ENCODE measurements at places on chromosomes 13 and 19. TPM values are rescaled to one million over a fixed set of nuclear protein-coding genes. Genes with fewer than 3 reads are reported as not detected.

The SYDE1 gene
- total RNA-seq: 8.0 TPM

The DMKN gene
- 208 TPM for total RNA-seq

The HOMER3 gene
- 66.9 TPM for total RNA-seq

The BEST2 gene
- not detected for total RNA-seq

The RINL gene
- total RNA-seq: 4.7 TPM

The LMO7 gene
- 6.8 TPM for total RNA-seq

The CACNA1A gene
- total RNA-seq: 16.5 TPM

Data from neural progenitor cell (in vitro differentiated cells).